NCI-H460 (cell line): ENCODE measurements at places on chromosomes 12 and 14. TPM values are rescaled to one million over a fixed set of nuclear protein-coding genes. Genes with fewer than 3 reads are reported as not detected.

SYCP3 gene
- 0.14 TPM in 1 of 2 replicates, not detected in the other for total RNA-seq

DNA sequence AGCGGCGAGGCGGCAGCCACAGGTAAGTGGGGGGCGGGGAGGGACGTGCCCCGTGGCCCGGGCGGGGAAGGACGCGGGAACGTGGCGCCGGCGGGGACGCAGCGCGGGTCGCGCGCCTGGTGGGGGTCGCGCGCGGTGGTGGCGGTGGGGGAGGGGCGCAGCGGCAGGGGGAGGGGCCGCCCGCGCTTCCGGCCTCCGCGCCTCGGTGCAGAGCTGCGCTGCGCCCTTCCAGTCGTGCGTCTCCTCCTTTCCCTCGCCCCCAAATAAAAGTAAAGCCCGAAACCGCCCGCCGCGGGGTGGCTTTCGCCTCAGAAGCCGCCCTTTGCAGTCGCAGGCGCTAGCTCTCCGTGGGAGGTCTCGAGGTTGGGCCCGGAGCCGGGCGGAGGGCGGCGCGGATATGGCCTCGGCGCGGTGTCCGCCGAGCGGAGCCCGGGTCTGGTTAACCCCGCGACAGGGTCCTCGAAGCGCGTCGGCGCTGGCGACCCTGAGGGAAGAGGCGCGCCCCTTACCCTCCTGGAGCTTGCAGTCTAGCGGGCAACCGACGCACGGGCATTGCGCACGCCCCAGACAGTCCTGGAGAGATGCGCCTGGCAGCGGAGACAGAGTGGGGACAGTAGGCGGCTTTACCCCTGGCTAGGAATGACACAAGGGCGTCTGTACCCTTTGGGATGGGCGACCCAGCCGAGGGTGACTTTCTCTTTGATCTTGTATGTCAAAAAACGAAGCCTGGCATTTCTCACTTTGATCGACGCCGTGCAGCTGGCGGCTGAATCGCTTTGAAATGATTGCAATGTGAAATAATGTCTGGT, 589 bp downstream of the ATF1 start:
- DNase-seq = no peak

NKX2-1 gene
- not detected in 2 replicates for total RNA-seq

DNA sequence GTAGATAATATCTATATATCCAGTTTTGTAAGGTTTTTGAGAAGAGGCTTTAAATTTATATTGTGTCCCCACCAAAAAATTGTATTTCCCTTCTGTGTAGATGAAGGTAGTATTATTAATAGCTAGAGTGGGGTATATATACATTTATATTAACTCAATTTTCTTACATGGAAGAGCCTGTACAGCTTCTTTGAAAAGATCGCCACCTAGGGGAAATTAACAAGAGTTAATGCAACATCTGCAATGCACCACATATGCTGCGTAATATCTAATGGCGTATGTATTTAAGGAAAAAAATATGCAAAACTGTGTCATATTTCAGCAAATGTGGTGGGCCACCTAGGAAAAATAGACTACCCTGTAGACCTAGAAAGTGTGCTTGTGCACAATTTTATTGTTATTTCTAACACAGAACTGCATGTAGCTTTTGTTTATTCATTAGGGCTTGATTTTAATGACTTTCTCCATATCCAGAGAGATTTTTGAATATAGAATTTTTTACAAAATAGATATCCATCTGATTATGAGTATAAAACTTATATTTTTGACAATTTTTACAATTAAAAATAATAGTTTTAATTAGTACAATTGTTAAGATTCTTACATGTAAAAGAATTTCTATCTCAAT, 14.0 kb downstream of the CCER1 start:
- DNase-seq = peak; percentile 65

- no peak for DNase-seq
Observed at GRCh38 chr12:95386051-95386450, 87.9 kb upstream of the METAP2 start.

DNA sequence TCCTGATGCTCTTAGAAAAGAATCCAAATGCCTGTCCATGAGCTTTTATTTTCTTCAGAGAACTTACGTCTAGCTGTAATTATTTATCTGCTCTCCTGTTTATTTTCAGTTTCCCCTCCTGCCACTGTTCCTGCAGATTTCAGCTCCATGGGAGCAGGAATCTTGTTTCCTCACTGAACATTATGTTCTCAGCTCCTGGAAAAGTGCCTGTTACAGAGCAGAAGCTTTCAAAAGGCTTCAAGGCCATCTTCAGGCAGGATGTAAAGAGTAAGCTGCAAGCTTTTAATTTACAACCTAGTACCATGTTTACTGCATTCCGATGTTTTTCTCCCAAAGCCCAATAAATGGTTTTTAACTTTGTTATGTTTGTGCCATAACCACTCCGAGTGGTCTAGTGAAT, 98.4 kb upstream of the BTG1 start:
- DNase-seq = no peak

MYO1H gene
- total RNA-seq = not detected in 2 replicates

- DNase-seq = no peak
Observed at GRCh38 chr14:55458800-55459515, 18.5 kb upstream of the TBPL2 start.

DNA sequence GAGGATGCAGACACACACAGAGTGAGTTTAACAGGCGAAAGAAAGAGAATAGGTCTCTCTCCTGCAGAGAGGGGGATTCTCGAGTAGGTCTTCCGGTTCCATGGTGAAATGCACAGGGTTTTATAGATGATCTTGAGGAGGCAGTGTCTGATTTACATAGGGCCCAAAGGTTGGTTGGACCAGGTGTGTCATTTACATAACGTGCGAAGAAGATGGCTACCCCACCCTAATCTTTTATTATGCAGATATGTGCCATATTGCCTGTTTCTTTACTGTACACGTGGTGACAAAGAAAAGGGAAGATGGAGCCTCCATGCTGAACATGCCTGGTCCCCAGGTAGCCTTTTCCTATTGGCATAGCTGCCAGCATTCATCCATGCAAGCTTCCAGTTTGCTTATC, 219.8 kb downstream of the CRADD start:
- no peak for DNase-seq

DNA sequence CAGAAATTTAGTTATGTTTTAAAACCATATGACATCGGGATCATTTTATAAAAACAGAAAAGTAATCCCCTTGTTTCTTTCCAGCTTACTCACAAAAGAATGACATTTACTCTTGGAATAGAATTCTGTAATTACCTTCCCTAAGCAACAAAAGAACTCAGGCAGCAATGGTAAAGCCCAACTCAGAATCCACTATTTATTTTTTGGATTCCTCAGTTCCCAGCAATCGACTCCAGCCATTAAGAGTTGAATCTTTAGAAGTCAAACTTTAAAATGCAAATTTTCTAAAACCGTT, 65.9 kb downstream of the FOXN3 start:
- no peak for DNase-seq

- DNase-seq = no peak
Observed at GRCh38 chr12:104638851-104639240, 182.1 kb downstream of the CHST11 start.

DNA sequence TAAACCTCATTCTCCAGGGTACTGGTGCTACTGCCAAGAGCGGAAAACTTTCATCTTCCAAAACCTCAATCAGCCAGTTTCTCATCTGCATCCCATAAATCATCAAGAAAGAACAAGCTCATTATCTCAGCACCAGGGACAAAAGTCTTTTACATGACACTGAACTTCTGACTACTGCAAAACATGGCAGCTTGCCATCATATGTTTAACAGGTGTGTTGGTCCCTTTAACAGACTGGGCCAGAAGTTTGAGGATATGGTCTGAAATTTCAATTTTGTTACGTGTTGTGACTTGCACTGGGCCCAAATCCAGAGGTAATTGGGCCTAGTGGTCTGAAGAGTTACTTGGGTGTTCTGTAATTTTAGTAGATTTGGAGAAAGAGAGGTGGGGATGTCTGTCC, 305.4 kb upstream of the SEL1L start:
- DNase-seq = no peak

DNA sequence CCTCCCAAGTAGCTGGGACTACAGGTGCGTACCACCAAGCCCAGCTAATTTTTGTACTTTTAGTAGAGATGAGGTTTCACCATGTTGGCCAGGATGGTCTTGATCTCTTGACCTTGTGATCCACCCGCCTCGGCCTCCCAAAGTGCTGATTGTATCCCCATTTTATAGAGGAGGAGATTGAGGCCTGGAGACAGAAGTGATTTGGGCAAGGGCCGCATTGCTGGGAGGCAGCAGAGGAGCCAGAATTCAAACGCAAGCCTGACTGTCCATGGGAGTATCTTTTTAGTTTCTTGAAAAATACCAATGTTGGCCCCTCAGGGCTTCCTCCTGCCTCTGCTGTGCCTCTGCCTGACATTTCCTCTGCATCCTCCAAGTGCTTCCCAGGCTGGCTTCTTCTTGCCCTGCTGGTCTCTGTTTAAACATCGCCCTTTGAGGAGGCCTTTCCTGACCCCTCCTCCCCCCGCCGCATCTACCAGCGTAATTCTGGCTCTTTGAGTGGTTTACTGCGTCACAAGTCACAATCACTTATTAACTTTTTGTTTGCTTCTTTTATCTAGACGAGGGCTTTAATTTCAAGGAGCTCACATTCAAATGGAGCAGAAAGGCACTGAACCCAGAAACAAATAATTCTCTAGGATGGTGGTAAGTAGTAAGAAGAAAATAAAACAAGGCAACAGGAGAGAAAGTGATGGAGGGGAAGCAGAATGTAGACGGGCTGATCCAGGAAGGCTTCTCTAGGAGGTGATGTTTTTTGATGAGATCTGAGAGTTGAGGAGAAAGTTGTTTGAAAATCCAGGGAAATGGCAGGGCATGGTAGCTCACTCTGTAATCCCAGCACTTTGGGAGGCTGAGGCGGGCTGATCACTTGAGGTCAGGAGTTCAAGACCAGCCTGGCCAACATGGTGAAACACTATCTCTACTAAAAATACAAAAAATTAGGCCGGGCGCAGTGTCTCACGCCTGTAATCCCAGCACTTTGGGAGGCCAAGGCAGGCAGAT, 91.0 kb upstream of the MED13L start:
- DNase-seq = no peak

RIN3 gene
- 2.2 and 2.5 TPM in 2 replicates for total RNA-seq

CD9 gene
- total RNA-seq = 38.8 and 43.6 TPM in 2 replicates
